ENCODE measurements at places on chromosomes 3 and 15.
A peak's percentile ranks its signal among the peaks of the same experiment; 100 is the strongest.

- DNase-seq, result no peak
Observed at GRCh38 chr3:17052363-17052762, 167.6 kb downstream of the PLCL2 start.

GRCh38 chr3:64935971-64936370, 248.2 kb upstream of the ADAMTS9 start:
- DNase-seq, result no peak

DNA sequence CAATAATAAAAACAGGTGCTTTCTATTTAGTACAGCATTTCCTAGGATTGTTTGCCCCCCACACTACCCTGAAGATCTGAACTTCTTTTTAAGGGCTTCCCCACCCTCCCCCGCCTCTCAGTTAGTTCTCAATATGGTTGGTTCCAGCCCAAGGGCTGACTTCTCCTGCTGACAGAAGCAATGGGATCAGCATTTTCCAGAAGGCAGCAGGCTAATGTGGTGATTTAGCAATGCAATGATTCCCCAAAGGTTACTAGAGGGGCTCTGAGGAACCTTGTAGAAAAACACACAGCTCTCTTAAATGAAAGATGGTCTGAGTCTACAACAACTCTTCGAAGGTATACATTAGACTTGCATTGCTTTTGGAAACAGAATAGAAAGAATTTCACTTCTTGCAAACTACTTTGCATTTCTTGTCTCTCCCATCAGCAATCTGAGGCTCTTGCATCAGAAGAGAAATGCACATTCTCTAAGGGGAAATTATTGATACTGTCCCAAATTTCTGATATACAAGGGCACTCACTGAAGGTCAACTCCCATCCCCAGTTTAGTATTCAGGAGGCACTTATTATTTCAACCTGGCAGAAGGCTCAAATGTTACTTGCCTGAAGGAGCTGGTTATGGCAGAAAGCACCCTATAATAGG, 30.3 kb downstream of the FGF12 start:
- no peak for DNase-seq

- peak; percentile 37 for DNase-seq
Observed at GRCh38 chr3:30618526-30618925, 12.1 kb downstream of the TGFBR2 start.

DNA sequence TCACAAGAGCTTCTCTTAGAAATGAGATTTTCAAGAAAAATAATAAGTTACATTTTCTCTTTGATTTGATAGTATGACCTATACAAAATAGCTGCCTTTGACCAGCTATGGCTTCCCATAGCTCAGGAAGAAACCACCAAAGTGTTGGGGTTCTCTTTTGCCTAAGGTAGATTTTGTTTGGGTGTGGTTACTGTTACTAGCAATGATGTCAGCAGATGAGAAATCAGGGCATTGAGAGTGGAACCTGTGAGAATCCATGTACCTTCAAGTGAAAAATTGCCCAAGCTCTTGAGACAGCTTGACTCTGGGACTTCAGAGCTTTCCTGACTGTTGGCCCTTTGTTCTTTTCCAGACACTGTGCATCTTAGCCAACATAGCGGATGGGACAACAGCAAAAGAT, 45.6 kb downstream of the NME9 start:
- no peak for DNase-seq

DNA sequence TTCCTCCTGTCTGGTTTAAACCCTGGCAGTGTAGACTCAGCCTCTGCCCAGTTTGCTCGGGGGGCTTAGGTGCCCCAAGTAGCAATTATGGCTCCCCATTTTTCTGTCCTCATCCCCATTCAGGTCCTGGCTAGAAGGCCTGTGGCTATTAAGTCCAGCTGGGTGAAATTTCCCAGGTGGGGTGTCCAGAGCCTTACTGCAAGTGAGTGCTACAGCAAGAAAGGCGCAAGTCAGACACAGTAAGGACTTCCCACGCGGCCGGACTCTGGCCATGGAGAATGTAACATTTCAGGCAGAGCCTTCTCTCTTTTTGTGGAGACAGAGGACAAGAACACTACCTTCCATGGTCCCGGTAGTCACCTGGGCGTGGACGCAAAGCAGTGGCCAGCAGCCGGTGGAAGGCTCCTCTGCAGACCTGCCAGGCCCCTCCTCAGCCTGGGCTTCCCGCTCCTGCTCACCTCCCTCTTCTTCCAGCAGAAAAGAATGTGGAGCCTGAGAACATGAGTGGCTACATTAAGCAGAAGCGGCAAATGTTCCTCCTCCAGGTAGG, 23.3 kb downstream of the CFAP100 start:
- DNase-seq, result no peak

- no peak for DNase-seq
Observed at GRCh38 chr3:117603097-117603496, 893.5 kb downstream of the TUSC7 start.

DNA sequence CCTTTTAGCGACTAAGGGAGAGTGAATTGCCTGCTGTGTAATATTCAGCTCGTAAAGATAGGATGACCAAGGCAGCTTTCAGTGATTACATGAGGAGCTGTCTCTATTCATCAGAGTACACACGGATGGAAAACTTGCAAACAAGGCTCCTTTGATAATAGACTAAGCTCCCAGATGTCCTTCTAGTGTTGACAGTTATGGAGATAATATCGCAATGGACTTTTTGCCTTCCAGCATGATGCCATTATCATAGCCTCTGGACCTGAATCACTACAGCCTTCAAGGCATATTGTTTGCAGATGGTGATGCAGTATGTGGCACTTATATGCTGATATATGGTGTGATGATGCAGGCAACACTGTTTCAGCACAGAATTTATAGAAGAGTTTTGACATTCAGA, 93.9 kb downstream of the ECT2 start:
- peak; percentile 52 for DNase-seq

- no peak for DNase-seq
Observed at GRCh38 chr3:17081520-17081919, 196.8 kb downstream of the PLCL2 start.

Measured in fibroblast of skin of left quadriceps (primary cell).